Activated CD4-positive, alpha-beta T cell treated with anti-CD3 and anti-CD28 coated beads, Interleukin-2, amount 50 U/mL, for 48 hours (primary cell): ENCODE measurements at places on chromosomes 6 and 20.
A peak's percentile ranks its signal among the peaks of the same experiment; 100 is the strongest.

GRCh38 chr6:21426841-21427490 is 166.6 kb upstream of the SOX4 start:
- DNase-seq = no peak

- DNase-seq = no peak
Measured at GRCh38 chr6:152576525-152576924, 60.6 kb downstream of the SYNE1 start.

DNA sequence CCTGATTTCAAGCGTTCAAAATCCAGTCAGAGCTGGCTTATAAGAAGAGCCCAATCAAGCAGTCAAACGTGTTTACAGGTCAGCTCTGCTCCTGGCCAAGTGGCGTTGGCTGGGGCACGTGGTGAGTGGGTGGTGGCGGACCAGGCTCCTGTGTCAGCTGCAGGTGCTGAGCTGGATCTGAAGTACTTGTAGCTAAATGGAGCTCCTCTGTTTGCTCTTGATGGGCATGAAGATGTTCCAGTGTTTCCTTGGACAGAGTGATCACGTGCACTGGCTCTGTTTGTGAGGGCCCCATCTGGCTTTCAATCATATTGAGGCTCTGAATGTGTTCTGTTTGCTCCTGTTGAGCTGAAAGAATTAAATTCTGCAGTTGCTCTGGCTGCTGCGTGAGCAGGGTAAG is 10.2 kb upstream of the MICAL1 start:
- no peak for DNase-seq

DNA sequence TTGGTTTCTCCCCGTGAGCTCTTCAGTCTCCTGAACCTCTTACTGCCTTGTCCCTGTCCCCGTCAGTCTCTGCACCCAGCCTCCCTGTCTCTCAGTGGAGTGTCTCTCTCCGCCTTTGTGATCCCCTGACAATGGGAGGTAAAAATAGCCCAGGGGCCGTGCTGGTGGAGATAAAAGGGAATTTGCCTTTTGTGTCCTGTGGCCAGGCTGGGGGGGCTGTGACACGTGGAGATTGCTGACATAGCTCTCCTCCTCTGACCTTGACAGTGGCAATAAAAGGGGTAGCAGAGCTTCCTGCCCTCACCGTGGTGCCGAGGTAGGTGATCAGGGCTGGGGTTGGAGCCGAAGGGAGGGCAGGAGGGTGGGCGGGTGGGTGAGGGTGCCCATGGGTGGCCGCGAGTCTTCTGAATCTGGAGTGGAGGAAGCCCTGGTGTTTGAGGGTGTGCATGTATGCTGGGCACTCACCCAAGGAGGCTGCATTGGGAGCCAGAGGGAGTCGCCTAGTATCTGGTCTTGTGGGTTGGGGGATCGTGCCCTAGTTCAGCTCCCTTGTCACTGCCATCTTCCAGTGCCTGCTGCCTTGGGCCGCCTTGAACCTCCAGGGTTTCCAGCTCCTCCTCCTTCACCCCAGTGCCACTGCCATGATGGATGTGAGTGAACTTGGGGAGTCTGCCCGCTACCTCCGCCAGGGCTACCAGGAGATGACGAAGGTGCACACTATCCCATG is 21.9 kb downstream of the MYH7B start:
- DNase-seq = no peak

- DNase-seq = no peak
Measured at GRCh38 chr6:105067329-105067728, 110.4 kb downstream of the LIN28B start.

GRCh38 chr20:23050847-23051627 is 1.6 kb upstream of the THBD start:
- peak; percentile 55 for DNase-seq

GRCh38 chr6:10995114-10995707 is 48.9 kb downstream of the ELOVL2 start:
- DNase-seq = no peak

- DNase-seq = no peak
Measured at GRCh38 chr6:135230711-135231468, 49.8 kb downstream of the MYB start.

GRCh38 chr20:9572670-9573069 is 58.3 kb downstream of the LAMP5 start:
- no peak for DNase-seq

DNA sequence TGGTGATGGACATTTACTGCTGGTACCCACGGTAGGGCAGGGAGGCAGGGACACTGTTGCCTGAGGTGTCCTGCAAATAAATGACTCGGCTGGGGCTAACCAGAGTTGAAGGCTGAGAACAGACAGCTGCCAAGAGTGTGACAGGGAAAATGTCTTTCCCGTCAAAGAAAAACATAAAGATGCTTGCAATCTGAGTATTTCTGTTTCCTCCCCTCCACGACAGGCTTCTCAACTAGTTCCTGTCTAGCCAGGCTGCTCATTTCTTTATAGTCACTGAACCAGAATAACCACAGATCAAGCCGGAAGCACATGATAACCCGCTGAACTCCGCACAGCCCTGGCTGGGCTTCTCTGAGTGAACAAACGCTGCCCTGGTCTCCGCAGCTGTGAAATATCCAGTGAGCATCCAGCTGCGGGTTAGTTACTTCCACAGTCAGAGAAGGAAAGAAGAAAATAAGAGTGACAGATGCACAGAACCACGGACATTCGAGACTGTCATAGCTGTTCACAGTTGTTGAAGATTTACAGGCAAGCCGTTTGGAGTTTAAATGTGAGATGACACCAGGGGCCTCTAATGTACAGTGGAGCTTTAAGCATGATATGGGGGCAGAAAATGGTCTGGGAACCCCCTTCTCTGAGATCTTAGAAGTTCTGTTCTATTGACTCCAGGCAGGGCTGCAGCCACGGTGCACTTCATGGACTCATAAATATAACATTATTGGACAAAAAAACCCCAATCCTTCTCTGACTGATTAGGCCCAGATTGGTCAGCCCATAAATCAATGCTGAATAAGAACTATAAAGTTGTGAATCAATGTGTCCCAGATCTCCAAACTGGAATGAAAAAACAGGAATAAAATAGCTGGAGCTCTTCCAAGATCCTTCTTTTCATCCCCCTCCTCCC is 299.9 kb upstream of the SUPT3H start:
- peak; percentile 47 for DNase-seq

DNA sequence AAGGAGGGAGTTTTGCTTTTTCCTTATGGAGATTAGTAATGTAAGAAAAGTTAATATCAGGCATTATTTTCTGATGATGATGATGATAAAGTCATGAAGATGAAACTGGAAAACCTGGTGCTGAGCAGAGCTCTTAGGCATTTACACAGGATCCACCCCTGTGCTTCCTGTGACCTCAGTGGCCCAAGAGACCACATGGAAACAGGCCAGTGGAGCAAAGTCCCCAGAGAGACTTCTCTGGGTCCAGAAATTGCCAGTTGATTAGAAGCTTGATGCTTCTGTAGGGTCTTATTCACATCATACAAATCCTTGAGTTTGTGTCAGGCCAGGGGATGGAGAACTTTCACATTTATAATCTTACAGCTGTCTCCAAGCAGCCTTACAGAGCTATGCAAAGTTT is 46.1 kb downstream of the SLC13A3 start:
- DNase-seq = no peak

- DNase-seq = no peak
Measured at GRCh38 chr6:170042123-170042522, 248.8 kb downstream of the DLL1 start.
